Activated CD4-positive, alpha-beta memory T cell treated with anti-CD3 and anti-CD28 coated beads, Interleukin-2, amount 10 ng/mL, durations not matched to agents 7 days and 5 days (primary cell): ENCODE measurements at places on chromosomes 13 and 19.

DNA sequence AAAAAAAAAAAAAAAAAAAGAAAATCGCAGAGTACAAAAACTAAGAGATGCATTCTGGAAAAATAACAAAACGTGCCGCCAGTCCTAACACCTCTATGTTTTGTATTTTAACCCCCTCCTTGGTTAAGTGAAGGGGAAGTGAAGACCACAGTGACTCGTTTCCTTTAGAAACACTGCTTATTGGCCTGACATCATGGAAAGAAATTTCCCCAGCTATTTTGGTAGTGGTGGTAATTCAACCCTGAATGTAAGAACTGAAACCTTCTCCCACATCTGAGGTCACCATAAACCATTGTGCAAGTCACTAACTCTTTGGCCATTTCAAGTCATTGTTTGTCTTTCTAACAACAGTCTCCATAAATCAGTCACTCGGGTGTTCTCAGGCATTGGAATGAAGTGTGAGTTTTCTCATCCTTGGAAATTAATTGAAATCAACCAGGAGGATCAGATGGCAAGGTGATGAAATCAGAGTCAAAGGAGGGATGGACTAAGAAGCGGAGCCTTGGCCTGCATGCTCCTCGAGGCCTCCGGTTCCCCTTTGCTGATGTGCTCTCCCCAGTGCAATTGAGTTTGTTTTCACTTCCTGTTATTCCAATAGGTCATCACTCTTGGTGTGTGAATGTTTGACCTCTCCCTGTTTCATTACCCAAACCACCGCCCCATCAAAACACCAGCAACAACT is 443.9 kb downstream of the FGF9 start:
- peak; percentile 31 for DNase-seq

GRCh38 chr19:15923702-15924101 is 10.6 kb downstream of the CYP4F11 start:
- no peak for DNase-seq

DNA sequence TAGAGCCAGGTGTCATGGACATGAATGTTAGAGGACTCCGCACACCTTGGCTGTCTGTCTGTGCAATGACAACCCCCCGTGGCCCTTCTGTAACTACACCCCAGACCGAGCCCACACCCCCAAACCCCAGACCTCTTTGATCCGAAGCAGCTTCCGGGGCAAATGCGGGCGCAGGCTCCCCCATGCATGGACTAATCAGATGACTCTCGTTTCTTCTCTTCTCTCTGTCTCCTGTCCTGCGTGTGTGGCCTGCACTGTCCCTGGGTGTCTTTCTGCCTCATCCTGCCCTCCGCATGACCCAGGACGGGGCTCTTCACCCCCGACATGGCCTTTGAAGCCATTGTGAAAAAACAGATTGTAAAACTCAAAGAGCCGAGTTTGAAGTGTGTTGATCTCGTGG is 38.9 kb downstream of the TMED1 start:
- peak; percentile 55 for DNase-seq

- DNase-seq: no peak
These were observed 3.1 kb downstream of the PCDH8 start for GRCh38 chr13:52845334-52845761.

GRCh38 chr19:56642711-56643459 is at the start of gene SMIM17:
Gene SMIM17 (plus strand): TSS chr19:56643159. CDS start chr19:56645668, 2,509 bp downstream.
- no peak for DNase-seq

DNA sequence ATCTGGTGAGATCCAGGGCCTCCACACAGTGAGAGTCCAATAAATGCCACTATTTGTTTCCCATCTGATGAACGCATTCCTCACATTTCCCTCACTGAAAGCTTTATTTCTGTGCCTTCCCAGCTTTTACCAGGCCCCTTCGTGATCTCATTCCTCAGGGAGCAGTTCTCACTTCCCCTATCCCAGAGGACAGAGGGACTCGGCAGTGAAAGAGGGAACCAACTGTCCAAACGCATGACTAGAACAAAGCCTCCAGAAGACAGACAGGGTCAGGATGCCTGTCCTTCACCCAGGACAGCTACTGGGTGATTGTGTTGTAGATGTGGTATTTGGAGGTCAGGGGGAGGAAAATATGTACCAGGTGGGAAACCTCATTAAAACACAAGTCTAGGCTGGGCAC is 2.0 kb upstream of the ZBTB45 start:
- DNase-seq: no peak

- peak; percentile 75 for DNase-seq
These were observed 2.3 kb downstream of the SLC5A5 start for GRCh38 chr19:17873786-17874757.

DNA sequence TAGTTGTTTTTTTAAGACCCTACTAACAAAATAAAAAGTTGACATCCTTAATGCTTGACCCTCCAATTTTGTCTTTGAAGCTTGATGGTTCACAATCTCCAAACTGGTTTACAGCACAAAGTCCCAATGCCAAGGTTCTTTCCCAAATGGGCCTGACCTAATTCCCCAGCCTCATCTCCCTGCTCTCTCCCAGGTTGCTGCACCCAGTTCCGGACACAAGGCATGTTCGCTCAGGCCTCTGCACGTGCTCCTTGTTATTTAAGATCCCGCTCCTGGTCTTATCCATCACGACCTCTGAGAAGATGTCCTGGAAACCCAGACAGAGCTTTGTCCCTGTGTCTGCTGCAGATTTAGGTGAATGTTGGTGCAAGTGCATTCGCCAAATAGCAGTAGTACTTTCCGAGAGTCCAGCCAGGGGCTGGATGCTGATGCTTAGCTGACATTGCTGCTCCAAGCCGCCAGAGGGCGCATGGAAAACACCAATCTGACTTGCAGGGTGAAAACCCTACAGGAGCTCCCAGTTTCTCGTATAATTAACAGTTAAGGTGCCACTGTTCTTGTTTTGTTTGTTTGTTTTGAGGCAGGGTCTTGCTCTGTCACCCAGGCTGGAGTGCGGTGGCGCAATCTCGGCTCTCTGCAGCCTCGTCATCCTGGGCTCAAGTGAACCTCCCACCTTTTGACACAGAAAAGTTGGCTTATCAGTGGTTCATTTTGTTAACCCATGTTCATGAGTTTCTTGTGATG is 18.5 kb downstream of the LYPD3 start:
- peak; percentile 82 for DNase-seq

DNA sequence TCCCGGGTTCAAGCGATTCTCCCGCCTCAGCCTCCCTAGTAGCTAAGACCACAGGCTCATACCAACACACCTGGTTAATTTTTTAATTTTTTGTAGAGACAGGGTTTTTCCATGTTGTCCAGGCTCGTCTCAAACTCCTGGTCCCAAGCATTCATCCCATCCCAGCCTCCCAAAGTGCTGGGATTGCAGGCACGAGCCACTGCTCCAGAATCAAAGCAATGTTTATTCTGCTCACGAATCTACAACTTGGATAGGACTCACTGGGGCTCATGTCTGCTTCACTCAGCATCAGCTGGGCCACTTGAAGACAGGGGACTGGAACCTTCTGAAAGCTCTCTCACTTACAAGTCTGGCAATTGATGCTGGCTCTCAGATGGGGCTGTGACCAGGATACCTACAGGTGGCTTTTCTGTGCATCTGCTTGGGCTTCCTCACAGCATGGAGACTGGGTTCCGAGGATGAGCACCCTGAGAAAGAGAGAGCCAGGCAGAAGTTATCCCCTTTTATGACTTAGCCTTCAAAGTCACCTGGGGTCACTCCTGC is 8.2 kb upstream of the ZNF792 start:
- DNase-seq: no peak

DNA sequence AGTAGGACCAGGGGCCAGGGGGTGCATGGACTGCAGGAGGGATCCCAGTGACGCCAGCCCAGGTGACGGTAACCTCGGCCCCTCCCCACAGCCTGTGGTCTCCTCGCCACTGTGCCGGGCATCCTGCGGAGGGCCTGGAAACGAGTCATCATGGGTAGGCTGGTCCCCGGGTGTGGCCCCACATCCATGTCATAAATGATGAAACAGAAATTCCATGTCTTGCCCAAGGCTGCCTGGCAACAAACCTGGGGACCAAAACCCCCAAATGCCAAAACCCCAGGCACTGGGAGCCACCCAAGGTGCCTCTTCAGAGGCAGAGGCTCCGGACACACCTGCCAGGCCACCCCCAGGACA is 20.9 kb downstream of the MAP2K2 start:
- peak; percentile 57 for DNase-seq
